ENCODE measurements at places on chromosomes 4 and X.

GRCh38 chrX:87475793-87476192 lies 41.8 kb upstream of the KLHL4 start:
- no peak for DNase-seq

DNA sequence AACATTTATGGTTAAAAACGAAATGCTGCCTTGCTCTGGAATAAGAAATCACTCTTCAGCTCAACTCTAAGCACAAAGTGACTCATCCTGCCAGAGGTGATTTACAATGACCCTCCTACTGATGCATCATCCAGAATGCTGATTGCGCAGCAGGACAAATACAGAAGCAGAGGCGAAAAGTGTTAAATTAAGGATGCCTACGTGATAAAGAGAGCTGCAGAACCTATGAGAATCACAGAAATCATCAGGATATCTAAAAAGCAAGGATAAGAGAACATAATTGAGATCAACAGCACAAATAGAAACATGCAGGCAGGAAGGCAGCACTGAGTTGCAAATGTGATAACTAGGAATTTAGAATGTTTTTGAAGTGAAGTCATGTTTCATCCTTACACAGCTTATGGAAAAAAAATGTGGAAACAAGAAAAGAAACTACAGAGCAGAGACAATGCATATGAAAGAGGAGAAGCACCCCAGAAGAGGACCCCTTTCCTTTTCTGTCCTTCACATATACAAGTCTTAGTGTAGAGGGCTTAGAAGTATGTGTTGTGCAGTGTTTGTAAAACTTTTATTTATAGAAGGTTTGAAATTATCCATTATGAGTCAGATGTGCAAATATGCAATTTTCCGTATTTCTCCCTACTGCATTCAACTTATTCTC lies 188.4 kb downstream of the SLC7A11 start:
- no peak for DNase-seq

GRCh38 chrX:11781734-11782370 lies 23.8 kb downstream of the MSL3 start:
- no peak for DNase-seq

DNA sequence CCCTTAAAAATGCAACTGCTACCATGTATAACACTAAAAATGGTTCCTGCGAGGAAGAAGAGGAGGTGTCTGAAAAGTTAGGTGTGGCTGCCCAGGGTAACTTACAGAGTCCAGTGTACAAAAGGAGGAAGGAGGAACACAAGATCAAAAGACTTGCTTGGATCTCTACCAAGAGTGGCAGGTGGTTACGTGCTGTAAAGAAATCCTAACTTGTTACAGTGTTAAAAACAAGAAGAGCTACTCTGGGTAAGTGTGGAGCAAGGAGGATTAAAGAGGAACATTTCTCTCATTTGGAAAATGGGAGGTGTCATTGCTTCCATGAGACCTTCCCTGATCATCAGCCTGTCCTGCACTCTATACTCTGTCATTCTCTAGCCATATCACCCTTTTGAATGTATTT lies 242.0 kb downstream of the PTTG2 start:
- no peak for DNase-seq

DNA sequence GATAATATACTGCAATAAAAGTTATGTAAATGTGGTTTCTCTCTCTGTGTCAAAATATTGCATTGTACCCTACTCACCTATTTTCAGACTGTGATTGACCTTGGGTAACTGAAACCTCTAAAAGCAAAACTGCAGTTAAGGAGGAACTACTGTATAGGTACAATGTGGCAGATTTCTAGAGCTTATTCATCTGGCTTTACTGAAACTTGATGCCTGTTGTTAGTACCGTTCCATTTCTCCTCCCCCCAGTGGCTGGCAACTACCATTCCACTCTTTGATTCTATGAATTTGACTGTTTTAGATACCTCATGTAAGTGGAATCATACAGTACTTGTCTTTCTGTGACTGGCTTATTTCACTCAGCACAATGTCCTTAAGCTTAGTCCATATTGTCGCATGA lies 61.9 kb downstream of the HOPX start:
- DNase-seq, result no peak

DNA sequence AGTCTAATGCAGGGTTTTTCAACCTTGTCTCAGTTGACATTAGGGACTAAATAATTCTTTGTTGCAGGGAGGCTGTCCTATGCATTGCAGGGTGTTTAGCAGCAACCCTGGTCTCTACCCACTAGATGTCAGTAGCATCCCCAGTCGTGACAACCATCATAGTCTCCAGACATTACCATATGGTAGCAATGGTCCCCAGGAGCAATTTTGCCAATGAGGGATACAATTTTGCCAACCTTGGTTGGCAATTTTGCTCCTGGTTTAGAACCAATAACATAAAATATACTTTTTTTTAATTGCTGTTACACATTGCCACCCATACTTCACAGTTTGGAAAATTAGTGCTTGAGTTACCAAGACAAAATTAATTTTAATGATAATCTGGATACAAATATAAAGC lies 6.0 kb downstream of the EREG start:
- no peak for DNase-seq

GRCh38 chr4:47221721-47222120 lies 190.4 kb downstream of the GABRB1 start:
- DNase-seq, result no peak

DNA sequence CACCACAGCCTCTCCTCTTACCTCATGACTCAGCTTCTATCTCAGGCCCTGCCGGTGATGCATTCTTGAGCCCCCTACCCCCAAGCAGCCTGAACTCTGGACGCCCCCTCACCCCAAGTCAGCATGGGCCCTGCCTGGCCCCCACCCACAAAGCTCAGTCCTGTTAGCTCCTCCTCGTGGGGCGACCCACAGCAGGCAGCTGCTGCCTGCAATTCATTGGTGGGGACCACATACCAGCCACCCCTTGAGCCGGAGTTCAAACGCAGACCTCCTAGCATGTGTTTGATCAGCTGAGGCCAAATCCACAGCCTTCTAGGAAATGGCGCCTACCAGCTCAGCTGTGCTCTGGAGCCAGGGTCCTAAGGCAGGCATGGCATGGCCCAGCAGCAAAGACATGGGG lies 111.8 kb downstream of the EFNB1 start:
- no peak for DNase-seq

DNA sequence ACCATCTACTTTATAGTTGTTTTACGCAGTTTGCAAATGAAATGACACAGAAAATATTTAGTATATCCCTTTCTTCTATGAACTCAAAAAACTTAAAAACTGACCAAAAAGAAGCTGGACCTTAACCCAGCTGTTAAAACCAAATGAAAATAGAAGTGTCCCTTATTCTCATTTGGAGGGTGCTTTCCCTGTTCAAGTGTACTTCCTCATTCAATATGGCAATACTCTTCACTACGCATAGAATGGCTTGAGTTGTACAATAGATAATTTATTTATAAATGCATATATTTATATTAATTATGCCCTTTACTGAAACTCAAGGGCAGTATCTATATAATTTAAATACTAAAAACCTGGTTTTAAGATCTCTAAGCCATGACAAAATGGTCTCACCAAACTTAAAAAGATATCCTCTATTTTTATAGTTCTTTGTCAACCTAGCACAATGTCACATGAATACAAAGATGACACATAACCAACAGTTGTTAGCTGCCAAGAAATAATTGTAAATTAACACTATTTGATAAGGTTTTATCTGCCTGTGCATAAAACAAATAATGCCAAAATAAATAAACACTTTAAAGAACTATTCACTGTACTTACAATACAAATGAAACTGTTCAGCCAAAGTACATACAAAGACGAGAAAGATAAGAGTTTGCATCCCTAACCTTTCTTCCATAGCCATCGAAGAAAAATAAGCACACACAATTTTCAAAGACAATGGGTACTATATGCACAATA lies 25.2 kb downstream of the YTHDC1 start:
- no peak for DNase-seq

DNA sequence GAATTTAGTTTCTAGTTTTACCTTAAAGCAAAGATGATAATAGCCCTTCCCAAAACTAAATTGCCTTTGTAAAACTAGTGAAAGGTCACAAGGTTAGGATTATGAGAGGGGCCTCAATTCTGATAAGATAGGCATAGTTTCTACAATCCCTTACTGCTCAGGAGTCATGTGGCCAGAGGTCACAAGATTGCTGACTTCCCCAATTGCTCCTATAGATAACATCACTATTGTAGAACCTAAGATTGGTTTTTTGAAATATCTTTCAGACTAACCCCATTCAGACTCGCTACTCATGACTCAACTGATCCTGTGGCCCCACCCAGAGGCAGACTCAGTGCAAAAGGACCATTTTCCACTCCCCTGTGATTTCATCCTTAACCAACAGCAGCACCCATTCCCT lies 70.3 kb downstream of the SCD5 start:
- DNase-seq, result no peak

DNA sequence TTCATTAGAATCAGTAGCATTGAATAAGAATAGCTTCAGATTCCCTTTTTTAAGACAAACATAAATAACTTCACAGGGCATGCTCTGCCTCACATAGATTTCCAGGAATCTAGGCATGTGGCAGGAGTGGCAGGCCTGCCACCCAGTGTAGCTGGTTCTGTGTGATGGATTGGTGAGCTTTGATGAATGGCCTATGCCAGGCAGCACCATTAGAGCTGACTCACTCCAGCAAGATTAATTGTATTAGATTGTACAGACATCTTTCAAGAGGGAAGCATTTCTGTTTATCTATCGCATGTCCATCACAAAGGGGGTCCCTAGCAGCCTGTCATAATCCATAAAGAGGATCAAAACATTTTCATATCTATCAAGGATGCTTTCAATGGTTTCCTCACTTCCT lies 71.9 kb downstream of the NAA11 start:
- DNase-seq, result no peak

DNA sequence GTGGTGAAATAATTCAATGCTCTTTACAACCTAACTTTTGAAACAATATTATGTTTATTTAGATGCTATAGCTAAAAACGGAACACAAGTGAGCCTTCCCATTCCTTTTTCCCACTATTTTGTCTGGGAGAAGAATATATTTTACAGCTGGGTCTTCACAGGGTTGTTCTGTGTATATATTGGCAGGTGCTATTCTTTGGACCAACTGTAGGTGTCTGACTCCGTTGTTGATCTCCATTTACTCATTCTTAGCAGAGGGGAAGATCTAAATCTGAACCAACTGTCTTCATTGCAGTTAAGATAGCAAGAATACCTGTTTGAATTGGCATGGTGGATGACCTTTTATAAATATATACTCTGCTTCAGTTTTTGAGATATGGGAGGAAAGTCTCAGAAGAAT lies 257.4 kb downstream of the CFAP299 start:
- DNase-seq, result no peak

DNA sequence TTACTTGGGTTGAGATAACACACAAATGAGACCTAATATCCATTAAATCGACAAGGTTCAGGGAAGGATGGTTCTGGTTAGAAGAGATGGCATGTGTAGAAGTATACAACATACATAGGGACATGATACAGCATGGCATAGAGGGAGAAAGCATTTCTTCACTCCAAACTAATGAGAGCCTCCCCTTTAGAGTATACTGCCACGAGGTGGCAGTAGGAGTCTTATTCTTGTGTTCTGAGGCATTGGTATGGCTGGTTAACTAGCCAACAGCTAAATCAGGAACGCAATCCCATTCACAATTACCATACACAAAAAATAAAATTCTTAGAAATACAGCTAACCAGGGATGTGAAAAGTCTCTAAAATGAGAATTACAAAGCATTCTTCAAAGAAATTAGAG lies 29.1 kb upstream of the TRO start:
- DNase-seq, result no peak

DNA sequence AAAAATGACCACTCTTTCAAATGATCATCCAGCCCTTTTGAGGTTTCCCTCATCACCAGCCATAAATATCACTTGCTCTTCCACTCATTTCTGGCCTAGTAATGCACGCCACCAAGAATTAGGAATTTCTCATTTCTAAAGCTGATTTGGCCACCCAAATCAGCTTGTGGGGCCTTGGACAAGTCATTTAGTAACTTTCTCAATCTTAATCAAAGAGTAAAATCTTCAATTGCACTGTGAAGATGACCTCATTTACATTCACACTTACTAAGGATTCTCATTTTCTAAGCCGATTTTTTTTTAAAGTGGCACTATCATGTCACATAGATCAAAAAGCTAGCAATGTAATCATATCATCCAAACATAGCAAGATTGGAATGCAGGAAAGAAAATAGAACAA lies 150.0 kb upstream of the HHIP start:
- no peak for DNase-seq

DNA sequence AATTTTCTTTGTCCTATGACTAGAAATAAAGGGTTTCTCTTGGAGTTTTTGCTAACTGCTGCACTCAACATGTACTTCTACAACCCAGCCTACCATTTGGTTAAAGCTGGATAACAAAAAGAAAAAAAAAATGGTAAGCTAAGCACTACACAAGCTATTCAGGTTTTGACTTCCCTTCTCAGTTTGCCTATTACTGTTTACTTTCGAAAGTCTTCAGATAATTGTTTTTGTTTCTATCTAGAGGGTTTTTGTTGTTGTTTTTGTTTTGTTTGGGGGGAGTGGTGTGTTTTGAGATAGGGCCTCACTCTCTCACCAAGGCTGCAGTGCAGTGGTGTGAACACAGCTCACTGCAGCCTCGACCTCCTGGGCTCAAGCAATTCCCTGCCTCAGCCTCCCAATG lies 46.6 kb downstream of the CLOCK start:
- no peak for DNase-seq

DNA sequence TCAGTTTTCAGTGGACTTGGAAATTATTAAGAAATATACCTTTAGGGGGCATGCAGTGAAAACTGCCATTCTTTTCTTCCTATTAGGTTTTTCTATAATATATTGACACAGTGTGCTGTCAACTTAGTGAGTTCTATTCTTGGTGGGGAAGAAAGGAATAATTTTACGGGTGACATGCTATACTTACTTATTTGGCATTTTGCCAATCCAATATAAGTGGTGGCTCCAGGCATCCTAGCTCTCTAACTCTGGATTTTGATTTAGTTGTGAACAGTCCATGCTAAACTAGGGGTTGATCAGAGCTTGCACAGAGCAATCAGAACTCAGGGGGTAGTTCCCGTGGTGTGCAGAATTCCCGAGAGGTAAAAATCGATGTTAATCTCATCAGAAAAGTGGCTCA lies 277.7 kb upstream of the FTHL17 start:
- no peak for DNase-seq

- no peak for DNase-seq
Measured at GRCh38 chr4:78337244-78338020, 214.1 kb upstream of the ANXA3 start.

GRCh38 chr4:153249199-153250041 lies 45.2 kb downstream of the TRIM2 start:
- DNase-seq, result peak; percentile 69

DNA sequence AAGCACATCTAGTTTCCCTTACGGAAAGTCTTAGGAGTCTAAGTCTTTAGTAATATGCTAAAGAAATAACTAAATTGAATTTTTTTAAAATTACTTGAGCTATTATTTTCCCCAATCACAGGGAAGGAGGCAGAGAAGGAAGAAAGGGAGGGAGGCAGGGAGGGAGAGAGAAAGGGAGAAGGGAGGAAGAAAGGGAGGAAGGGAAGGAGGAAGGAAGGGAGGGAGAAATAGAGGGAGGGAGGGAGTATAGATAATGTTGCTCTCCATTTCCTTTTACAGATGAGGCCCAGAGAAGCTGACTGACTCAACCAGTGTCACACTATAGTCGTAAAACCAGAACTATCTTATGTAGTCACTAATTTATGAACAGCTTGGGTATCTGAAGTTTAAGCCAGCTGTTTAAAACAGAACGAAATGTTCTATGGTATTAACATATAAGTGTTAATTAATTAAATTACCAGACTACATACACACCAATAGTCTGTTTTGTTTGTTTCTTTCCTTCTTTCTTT lies 14.6 kb downstream of the SH3RF1 start:
- no peak for DNase-seq

GRCh38 chr4:171875291-171875690 lies 62.1 kb downstream of the GALNTL6 start:
- no peak for DNase-seq

- no peak for DNase-seq
Measured at GRCh38 chr4:117560329-117560728, 474.0 kb upstream of the NDST3 start.

Data from activated CD8-positive, alpha-beta memory T cell treated with anti-CD3 and anti-CD28 coated beads for 48 hours (primary cell).